CD8-positive, alpha-beta T cell (primary cell): ENCODE measurements at places on chromosomes 2 and 18.

DNA sequence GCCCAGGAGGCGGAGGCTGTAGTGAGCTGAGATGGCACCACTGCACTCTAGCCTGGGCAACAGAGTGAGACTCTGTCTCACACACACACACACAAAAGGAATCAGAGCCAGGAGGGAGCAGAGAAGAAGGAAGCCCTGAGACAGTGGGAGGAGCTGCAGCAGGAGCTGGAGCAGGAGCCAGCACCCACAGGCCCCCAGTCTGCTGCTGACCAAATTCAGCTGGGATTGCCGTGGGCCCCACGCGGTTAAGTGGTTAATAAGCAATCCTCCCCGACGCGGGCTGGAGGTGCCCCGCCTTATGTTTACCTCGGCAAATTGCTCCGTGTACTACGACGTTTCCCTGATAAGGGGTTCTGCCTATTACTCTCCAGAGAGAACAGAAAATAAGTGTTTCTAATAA, 265.3 kb downstream of the TWIST2 start:
- DNase-seq = no peak

DNA sequence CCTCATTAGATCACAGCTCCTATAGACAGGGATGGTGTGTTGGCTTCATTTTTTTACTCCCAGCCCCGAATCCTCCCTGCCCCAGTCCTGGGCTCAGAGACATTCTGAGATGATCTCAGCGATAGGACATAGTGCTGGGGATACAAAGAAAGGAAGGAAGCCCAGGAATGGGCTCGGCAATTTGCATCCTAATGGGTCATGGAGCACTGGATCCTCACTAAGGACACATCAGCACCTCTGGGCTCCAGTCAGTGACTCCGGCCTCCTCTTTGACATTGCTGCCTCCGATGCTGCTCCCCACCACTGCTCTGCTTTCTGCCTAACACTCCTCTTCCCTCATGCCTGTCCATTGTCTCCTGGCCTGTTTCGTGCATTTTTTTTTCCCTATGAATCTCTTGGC, 489.1 kb downstream of the STK39 start:
- no peak for DNase-seq

DNA sequence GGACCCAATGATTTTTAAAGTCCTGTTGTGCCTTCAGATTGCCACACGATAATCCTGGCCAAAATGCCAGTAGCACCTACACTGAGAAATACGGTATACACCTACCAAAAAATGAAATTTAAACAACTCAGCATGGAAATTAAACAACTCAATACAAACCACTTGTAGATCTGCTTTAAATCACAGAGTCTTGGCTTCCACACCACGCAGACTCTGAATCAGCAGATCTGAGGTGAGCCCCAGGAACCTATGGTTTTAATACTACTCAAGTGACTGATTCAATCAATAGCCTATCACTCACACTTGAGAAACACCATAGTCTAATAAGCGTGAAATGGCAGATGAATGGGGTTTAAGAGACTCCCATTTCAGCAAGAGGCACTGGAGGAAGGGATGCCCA, 46.9 kb downstream of the MAP4K3 start:
- no peak for DNase-seq

DNA sequence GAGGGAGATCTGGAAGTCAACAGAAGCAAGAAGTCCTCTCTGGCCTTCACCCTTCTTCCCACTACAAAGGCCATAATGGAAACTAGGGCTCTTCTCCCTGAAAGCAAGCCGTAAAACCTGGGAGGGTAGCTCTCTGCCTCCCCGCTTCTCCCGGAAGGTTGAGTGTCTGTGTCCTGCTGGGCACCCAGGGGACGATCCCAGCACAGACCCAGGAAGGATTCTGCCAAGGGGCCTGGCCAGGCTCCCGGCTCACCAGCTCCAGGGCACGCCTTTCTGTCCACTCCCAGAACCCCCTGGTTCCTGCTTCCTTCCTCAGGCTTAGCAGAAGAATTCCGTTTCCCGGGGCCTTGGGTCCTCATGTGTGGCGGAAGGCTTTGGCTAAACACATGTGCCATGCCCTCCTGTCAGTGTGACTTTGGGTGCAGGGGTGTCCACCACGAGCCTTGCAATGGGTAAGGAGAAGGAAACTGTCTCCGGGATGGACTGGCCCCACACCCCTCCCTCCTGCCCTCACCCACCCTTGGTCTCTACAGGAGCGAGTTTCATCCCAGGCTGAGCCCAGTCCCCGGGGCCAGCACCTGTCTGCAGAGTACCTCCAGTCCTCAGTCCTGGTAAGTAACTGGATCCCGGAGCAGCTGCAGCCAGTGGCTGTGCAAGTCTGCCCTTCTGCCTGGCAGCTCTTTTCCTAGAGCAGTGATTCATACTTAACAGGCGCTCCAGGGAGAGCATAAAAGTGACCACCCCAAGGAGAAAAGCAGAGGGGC, 135.8 kb downstream of the TPO start:
- no peak for DNase-seq

DNA sequence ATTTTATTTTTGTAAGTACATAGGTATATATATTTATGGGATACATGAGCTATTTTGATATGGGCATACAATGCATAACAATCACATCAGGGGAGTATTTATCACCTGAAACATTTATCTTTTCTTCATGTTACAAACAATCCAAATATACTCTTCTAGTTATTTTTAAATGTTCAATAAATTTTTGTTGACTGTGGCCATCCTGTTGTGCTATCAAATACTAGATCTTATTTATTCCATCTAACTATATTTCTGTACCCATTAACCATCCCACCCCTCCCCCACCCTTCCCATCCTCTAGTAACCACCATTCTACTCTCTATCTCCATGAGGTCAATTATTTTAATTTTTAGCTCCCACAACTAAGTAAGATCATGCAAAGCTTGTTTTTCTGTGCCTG, 157.0 kb downstream of the CD226 start:
- no peak for DNase-seq

DNA sequence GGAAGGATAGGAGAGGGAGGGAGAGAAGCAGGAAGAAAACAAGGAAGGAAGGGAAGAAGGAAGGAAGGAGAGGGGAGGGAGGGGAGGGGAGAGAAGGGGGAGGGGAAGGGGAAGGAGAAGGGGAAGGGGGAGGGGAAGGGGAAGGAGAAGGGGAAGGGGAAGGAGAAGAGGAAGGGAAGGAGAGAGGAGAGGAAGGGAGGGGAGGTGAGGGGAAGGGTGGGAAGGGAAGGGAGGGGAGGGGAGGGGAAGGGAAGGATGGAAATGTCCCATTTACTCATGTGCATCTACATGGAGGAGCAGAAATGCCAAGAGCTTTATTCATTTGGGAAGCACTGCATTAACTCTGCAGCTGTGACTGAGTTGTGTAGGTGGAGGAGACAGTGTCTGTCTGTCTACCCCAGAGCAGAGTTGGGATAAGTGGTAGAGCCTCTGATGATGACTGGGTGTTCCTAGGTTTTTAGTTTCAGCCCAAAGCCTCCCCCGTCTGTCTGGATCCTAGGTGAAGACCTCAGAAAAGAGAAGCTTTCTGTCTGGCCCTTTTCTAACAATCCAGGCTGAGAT, 131.3 kb downstream of the COL6A3 start:
- no peak for DNase-seq

GRCh38 chr18:7366597-7366996, 135.7 kb downstream of the LRRC30 start:
- no peak for DNase-seq

- DNase-seq = no peak
Observed at GRCh38 chr2:233395687-233396086, 41.4 kb downstream of the DGKD start.
